Activated T-cell treated with anti-CD3 and anti-CD28 coated beads, Interleukin-2, amount 50 U/mL, for 72 hours (primary cell): ENCODE measurements at places on chromosomes 16 and 17.
A peak's percentile ranks its signal among the peaks of the same experiment; 100 is the strongest.

GRCh38 chr16:12458591-12459358 is 344.9 kb downstream of the CPPED1 start:
- DNase-seq = peak; percentile 43

- DNase-seq = no peak
Observed at GRCh38 chr17:49015924-49016774, 19.0 kb downstream of the IGF2BP1 start.

GRCh38 chr17:1906662-1907101 is 76.9 kb downstream of the RPA1 start:
- DNase-seq = no peak

- DNase-seq = no peak
Observed at GRCh38 chr16:55189682-55190636, 134.0 kb upstream of the IRX6 start.

DNA sequence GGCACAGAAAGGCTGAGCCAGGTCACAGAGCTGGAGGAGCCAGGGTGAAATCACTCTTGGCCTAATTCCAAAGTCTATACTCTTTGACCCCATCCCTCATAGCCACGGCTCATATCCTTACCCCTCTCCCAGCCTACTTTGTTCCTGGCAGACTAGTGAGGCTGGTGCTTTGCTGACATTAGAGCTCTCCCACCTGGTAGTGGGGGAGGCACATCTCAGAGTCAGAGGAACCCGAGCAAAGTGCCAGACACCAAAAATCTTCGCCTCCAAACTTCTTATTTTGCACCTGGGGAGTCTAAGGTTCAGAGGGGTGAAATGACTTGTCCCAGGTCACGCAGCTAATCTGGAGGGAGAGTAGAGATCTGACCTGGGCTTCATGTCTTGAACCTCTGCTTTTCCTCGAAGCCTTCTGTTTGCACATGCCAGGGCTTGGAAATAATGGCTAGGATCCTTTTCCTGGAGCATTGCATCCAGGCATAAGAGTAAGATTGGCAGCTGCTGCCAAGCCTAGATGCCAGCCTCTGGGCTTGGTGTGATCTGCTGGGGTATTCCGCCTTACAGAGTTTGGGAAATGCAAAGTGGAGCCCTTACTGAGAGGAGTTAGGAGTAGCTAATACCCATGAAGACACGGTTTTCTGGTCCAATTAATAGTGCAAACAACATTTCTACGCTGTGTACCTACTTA is 126.9 kb downstream of the SPACA3 start:
- no peak for DNase-seq

- no peak for DNase-seq
Observed at GRCh38 chr17:12731839-12732238, 57.5 kb upstream of the ARHGAP44 start.
